ENCODE measurements at places on chromosomes 4 and X.

DNA sequence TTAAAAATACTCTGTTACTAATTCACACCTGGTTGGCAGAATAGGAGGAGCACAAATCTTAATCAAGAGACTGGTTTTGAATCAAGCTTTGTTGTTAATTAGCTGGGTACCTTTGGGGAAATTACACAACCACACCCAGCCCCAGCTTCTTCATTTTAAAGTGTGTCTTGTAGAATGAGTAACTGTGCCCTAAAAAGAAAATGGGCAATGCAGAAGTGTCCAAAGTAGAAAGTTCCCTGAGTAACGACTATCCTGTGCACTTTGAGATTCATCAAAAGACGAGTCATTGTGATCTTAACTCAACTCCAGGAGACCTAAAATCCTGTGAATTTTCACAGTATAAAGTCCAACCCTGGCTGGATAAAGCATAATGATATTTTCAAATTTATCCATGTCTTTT lies 792.3 kb upstream of the HS3ST1 start:
- ATAC-seq, result no peak

GRCh38 chr4:82525307-82525911 lies 36.4 kb downstream of the TMEM150C start:
- ATAC-seq, result no peak

DNA sequence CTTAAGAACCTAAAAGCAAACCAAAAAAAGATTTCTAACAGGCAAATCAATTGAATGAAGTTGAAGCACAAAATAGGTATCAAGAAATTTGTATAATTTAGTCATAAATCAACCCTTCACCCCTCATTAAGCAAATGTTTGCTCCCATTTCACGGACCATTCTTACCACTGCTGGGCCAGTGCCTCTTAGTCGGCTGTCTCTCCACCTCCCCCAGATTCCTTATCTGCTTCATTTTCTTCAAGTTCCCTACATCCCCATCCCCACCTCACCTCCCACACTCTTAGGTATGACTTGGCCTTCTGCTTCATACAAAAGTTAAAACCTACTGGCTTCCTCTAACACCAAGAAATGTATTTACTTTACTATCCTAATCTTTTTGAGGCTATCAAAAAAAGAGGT lies 11.8 kb downstream of the AASDH start:
- no peak for ATAC-seq

GRCh38 chr4:78599931-78600375 lies 48.4 kb downstream of the ANXA3 start:
- no peak for ATAC-seq

DNA sequence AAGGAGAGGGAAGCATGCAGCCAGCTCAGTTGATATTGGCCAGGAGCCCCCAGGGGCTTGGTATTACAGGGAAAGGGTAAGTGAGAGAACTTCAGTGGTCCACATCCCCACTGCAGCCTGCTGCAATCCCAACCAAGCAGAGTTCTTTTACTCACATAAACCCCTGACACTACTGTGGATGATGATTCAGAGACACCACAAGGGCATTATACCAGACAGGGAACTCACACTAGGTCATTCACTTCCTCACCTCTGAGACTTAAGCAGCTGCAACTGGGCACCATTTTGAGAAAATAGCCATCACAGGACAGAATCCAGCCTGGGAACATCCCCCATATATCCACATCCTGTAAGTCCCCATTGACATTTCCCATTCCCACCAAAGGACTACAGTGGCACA lies 248.0 kb downstream of the INPP4B start:
- ATAC-seq, result no peak

DNA sequence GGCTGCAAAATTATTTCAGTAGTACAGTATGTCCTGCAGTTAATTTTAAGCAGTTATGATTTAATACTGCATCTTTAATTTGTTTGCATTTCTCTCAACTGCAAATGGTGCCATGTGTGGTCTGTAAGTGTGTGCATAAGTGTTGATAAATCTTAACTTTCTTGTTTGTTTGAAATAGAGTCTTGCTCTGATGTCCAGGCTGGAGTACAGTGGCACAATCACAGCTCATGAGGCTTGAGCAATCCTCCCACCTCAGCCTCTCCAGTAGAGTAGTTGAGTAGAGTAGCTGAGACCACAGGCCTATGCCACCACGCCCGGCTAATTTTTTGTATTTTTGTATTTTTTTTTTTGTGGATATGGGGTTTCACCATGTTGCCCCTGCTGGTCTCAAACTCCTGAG lies 322.5 kb upstream of the NR3C2 start:
- ATAC-seq, result no peak

DNA sequence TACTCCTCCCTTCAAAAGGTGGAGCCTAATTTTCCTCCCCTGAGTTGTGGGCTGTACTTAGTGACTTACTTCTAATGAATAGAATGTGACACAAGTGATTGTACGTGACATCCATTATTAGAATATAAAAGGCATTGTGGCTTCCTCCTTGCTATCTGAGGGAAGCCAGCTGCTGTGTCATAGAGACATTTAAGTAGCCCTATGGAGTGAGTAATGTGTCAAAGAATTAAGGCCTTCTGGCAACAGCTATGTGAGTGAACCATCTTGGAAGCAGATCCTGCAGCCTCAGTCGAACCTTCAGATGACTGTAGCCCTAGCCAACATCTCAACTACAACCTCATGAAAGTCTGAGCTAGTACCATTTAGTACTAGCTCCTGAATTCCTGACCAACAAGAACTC lies 76.1 kb downstream of the BCOR start:
- ATAC-seq, result peak; percentile 58
